CD4-positive, alpha-beta T cell treated with Interleukin-21 for 1 hour (primary cell): ENCODE measurements at places on chromosomes 3 and 15.

DNA sequence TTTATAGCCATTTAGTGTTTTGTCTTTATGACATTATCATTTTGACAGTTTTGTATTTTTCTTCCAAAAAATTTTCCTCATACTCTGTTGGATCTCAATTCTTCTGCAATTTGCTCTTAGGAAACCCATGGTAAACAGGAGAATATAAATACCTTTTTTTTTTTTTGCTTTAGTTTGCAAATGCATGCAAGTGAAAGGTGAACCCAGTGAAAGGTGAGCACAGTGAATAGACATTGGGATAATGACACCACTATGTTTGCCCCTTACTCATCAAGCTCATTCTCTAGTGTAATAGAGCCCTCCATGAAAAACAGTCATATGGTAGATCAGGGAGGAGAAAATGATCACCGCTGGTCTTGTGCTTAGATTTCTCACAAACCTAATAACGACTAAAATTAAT is 59.0 kb upstream of the TRPC1 start:
- DNase-seq: no peak

- no peak for DNase-seq
Measured at GRCh38 chr3:80978216-80978969, 783.1 kb downstream of the GBE1 start.

DNA sequence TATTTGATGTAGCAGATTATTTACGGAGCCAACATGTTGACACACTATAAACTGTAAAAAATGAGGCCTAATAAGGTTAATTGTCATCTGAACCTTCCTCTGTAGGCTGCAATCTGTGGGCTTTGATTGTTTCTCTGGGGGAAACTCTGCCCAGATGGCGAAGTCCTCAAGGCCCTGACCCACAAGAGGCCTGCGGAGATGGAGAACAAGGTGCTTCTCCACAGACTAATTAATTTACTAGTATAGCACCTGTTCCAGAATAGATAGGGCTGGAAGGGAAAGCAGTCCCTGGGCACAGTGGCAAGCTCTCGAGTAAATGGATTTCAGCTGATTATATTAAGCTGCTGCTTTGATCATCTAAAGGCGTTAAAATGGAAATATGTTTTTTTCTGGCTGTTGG is 338.8 kb upstream of the DNAJC19 start:
- no peak for DNase-seq

- DNase-seq: no peak
Measured at GRCh38 chr15:80613762-80614365, 81.2 kb upstream of the ABHD17C start.

- DNase-seq: no peak
Measured at GRCh38 chr3:44932986-44933944, 42.7 kb downstream of the ZDHHC3 start.

DNA sequence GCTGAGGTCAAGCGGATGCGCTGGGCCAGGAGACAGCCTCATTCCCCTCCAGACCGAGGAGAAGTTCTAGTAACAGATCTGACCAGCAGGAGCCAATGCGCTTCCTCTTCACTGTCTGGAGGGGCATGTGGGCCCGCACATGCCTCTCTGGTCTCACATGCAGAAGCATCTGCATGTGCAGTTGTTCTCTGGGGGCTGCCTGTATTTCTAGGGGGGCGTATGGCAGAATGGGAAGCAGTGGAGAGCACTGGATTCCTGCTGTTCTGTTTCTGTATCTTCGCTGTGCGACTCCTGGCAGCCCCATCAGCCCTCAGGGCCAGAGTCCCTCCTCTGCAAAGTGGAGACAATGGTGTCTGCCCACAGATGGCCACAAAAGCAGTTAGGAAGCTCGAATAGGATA is 170.4 kb upstream of the IQSEC1 start:
- DNase-seq: no peak

- DNase-seq: no peak
Measured at GRCh38 chr15:72358650-72359171, 17.1 kb downstream of the HEXA start.

DNA sequence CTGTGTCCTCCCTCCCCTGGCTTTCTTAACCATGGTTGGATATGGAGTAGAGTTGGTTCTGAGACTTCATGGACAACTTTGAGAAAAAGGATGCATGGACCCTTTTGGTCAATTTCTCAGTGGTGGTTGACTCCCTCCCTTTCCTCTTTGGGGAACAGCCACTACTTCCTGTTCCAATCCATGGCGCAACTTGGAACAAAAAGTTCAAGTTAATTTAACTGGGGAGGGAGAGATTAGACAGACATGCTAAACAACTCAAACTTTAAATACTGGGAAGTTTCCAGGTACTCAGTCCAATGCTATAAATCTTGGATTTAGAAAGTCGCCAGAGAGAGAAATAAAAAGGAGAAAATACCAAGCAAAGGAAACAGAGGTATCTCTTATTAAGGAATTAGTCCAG is 202.2 kb downstream of the PDZRN3 start:
- DNase-seq: no peak
